ENCODE measurements at places on chromosomes 16 and 17.

GRCh38 chr17:7064261-7064660 is 15.8 kb downstream of the CLEC10A start:
- no peak for DNase-seq

- DNase-seq, result no peak
Measured at GRCh38 chr16:27665881-27666280, 115.9 kb downstream of the KATNIP start.

DNA sequence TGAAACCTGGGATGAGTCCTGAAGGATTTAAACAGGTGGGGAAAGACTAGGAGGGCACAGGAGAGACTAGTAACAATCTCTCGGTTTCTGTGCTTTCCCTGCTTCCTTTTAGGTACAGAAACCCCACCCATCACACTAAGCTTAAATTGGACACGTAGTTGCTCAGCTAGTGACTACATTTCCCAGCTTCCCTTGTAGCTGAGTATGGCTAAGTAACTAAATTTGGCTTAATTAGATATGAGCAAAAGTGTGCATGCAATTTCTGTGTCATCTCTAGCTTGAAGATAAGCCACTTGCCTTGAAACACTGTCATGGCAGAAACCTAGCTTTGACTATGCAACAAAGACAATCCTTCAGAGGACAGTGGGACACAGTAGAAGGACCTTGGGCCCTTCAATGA is 36.5 kb downstream of the CACNG1 start:
- DNase-seq, result no peak

- peak; percentile 66 for DNase-seq
Measured at GRCh38 chr17:63974594-63975192, 2.0 kb upstream of the SCN4A start.

GRCh38 chr16:70663524-70664324 is 17.4 kb downstream of the IL34 start:
- DNase-seq, result no peak
